ENCODE measurements at places on chromosomes 12 and 14. TPM values are rescaled to one million over a fixed set of nuclear protein-coding genes. Genes with fewer than 3 reads are reported as not detected.

DNA sequence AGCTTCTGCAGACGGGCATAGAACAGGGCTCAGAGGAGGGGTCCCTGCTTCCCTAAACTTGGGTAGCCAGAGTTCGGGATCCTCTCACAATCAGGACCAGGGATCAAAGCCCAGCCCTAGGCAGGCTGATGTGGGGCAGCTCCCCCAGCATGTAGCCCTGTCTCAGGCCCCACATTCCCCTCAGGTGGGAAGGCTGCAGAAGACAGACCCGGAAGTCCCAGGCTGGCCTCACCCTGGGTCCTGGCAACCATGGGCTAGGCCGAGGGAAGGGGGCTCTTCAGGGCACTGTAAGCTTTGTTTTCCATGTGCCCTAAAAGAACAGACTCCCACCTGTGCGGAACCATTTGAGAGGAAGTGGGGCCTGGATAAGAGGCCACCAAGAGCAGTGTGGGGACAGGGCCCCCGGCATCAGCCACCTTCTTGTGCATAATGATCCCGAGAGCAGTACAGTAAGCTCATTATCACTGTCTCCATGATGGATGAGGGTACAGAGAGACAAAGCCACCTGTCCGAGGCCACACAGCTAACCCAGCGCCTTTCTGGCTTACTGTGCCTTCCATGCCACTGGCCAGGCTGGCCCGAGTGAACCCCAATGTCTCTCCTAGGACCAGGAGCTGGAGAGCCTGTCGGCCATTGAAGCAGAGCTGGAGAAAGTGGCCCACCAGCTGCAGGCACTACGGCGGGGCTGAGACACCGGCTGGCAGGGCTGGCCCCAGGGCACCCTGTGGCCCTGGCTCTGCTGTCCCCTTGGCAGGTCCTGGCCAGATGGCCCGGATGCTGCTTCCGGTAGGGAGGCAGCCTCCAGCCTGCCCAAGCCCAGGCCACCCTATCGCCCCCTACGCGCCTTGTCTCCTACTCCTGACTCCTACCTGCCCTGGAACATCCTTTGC, 11.5 kb downstream of the CHGA start:
- DNase-seq = no peak

DNA sequence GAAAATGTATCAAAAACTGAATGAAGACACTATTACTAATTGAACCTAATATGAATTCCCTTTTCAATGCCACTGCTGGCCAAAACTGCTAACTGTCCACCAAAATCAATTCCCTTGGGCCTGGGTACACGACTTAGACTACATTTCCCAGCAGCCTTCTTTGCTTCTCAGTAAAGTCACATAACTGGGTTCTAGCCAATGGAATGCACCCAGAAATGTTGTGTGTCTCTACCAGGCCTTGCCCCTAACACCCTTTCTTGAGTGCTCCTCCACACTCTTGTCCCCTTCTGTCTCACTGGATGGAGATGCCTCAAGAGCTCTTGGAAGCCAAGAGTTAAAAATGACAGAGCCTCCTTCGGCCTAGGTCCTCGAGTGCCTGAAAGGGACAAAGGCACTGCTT, 156.8 kb downstream of the PPM1H start:
- no peak for DNase-seq

GRCh38 chr12:22276867-22277266, 57.6 kb downstream of the ST8SIA1 start:
- no peak for DNase-seq

GRCh38 chr12:74381958-74382357, 155.7 kb upstream of the ATXN7L3B start:
- no peak for DNase-seq

GRCh38 chr12:6790496-6791150, 1.3 kb downstream of the CD4 start:
- no peak for DNase-seq

GRCh38 chr14:94081386-94081820, 293 bp downstream of the IFI27L1 start:
- no peak for DNase-seq

DNA sequence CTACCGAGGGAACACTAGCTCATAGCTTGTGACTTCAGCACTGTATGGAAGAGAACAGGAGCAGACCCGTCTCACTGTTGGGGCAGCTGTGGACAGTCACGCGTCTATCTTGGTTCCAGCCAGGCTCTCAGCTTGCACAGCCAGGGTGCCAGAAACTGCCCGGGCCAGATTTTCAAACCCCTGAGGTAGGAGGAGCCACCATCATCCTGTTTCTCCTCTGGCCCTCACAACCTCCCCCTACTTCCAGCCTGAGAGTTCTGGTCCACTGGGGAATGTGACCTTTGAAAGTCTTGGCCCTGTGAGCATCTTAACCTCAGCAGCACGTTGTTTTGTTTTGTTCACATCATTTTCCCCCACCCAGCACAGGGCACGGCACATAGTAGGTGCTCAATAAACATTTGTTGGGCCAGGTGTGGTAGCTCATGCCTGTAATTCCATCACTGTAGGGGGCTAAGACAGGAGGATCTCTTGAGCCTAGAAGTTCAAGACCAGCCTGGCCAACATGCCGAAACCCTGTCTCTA, 50.4 kb downstream of the PSMA6 start:
- DNase-seq = no peak

DNA sequence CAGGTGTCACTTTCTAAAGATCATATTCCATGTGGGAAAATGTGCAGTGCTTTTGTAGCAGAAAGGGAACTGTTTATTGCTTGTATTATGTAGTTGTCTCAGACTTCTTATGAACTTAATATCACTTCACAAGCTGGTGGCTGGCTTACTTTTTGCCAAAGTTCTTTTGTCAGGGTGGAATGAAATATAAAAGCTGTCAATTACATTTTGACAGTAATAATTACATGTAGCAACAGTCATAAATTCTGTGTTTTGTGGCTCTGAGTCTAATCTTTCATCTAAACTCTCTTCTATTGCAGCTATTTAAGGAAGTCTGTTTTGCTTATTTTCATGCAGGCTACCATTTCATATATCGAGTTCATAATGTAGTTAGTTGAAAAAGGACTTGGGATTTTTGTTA, 106.6 kb downstream of the OTOGL start:
- DNase-seq = no peak

GRCh38 chr14:91300957-91301356, 56.5 kb upstream of the GPR68 start:
- no peak for DNase-seq

- DNase-seq = no peak
These were observed 37.8 kb downstream of the CCDC92 start for GRCh38 chr12:123934829-123935228.

DNA sequence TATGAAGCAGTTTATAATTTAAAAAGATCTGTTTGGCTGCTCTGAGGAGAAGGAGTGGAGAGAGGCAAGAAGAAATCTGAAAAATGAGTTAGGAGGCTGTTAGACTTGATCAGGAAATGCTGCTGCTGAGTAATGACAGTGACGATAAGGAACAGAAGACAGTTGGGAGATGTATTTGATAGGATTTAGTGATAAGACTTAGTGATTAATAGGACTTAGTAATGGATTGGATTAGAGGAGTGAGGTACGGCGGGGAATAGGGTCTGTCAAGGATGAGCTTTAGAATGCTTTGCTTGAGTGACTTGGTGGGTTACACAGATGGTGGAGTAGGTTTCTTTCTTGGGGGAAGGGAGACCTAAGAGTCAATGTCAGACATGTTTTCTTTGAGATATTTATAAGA, 31.7 kb downstream of the UNC79 start:
- DNase-seq = no peak

The EIF2B1 gene
- polyA plus RNA-seq = 72.0 TPM

The LRRIQ1 gene
- polyA plus RNA-seq = 44.1 TPM

The FAM177A1 gene
- polyA plus RNA-seq = 57.7 TPM

The ACSM4 gene
- polyA plus RNA-seq = not detected

The SOS2 gene
- polyA plus RNA-seq = 45.8 TPM
